Activated CD4-positive, alpha-beta T cell treated with anti-CD3 and anti-CD28 coated beads, Interleukin-2, amount 50 U/mL, for 16 hours (primary cell): ENCODE measurements at places on chromosomes 2 and 18.

- DNase-seq = peak; percentile 18
These were observed 11.1 kb upstream of the DCTN1 start for GRCh38 chr2:74391209-74391579.

- no peak for DNase-seq
These were observed 902.6 kb upstream of the GCFC2 start for GRCh38 chr2:76613330-76613729.

DNA sequence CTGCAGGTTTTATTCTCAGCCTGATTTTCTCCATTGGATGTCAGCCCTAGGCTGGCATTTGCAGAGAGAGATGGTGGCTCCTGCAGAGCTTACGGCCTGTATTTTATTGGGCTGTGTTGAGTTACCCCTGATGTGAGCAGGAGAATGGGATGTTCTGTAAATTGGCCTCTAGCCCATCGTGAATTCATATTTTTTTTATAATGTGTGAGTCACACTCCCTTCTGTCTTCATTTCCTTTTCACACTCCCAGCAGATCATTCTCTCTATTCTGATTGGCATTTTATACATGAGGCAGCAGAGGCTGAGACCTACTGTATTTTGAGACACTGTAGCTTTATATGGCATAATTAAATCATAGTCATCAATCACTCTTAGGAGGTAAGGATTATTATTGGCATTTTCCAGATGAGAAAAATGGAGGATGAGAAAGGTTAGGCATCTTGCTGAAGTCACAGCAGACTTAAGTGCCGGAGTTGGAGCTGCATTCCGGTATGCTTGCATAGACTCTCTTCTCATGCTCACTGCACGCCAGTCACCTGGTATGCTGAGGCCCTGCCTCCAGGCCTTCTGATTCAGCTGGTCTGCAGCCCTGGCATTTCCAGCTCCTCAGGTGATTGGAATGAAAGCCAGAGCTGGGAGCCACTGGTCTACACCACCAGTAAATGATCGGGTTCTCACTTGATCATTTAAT lies 142.4 kb downstream of the NEDD4L start:
- DNase-seq = no peak

DNA sequence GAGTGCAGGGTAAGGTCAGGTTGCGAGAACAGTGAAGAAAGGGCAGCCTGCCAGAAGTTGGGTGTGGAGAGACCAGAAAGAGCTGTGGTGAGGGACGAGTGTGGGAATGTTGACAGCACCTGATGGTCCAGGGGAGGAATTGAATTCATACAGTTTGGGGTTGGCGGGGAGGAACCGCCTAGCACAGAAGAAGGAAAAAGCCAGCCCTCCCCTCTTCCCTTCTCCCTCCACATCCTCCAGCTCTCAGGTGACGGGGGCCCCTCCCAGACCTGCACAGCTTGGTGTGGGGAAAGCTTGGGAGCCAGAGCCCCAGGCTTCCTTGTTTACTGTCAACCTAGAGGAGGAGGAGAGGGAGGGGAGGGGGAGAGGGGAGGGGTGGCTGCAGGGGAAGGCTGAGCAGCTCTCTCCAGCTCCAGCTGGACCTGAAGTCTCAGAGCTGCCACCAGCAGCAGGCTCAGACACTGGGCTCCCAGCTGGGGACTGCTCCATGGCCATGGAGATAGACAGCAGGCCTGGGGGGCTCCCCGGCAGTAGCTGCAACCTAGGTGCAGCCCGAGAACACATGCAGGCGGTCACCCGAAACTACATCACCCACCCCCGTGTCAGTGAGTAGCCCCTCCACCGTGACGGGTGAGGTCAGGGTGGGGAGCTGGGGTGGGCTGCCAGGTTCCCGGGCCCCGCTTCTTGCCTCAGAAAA lies at the start of gene ATP6V1B1:
Gene ATP6V1B1, plus strand, starts transcription at position 433 of the 697 bp plus-strand sequence. Its CDS starts 55 bp downstream, at position 488.
- DNase-seq = no peak

GRCh38 chr18:6950641-6951040 lies 167.0 kb downstream of the LAMA1 start:
- DNase-seq = no peak

DNA sequence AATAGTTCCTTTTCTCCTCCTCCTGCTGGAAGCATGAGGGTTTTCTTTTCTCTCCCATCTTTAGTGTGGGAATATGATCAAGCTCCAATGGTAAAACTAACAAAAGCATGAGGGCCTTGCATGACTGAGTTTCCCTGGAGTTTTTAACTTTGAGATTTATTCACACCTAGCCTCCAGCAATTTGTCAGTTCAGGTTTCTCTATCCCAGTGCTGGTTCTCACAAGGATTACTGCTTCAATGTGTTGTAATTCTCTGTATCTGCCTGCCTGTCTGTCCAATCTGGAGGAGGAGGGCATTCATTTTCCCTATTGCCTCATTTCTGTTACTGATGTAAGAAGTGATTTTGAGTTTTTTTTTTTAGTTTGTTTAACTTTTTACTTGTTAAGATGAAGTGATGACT lies 57.6 kb upstream of the RPRM start:
- DNase-seq = no peak

DNA sequence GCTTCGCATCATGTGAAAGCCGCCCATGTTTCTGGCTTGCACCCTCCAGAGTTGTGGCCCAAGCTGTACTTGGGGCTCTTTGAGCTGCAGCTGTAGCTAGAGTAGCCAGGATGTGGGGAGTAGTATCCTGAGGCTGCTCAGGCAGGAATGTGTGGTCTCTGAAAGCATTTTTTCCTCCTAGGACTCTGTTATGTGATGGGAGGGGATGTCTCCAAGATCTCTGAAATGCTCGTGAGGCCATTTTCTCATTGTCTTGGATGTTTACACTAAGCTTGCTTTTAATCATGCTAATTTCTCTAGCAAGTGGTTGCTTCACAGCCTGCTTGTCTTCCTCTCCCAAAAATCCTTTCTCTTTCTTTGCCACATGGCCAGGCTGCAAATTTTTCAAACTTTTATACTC lies 687.6 kb downstream of the DCDC2C start:
- no peak for DNase-seq

DNA sequence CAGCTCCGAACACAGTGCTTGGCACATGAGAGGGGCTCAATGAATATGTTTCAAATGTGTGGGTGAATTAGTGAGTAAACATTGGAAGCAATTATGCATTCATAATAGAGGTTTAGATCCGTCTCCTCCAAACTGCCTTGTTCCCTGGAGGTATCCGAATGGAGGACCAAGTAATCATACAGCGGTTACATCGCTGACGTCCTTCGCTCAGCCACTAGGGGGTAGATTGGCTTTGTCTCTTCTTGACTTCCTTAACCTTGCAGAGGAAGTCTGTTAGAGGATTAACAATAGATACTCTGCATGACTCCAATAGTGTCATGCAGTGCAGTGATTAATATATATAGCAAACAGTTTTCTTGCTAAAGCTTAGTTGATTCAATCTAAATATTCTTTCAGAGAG lies 517.0 kb downstream of the PTPRM start:
- DNase-seq = no peak

- peak; percentile 12 for DNase-seq
These were observed 210.3 kb upstream of the RBMS1 start for GRCh38 chr2:160703648-160704585.

DNA sequence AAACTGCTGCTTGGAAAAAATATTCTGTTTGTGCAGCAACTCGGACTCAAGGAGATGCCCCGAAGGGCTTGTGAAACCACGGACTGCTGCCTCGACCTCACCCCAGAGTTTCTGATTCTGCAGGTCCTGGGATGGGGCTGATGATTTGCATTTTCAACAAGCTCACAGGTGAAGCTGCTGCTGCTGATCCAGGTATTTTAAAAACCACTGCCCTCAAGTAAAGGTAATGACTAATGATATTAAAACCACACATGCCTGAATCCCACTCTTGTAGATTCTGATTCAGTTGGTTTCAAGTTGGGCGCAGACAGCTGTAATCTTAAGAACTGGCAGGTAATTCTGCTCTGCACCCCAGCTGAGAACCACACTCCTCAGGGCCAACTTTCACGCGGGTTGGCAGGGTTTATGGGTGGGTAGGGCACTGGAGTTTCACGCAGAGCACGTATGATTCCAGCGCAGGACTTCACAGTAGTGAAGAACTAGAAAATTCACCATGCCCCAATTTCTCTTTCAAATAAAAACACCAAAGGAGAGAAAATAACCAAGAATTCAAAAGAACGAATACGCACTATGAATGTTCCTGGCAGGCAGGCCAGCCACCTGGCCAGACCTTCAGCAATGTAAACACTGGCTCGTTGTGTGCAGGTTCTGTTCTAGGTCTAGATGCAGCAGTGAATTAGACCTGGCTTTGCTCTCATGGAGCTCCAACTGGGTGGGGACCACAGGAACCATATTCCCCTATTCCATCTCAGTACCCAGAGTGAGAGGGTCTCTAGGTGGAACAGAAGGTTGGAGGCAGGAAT lies 74.6 kb upstream of the ZFP36L2 start:
- DNase-seq = no peak

- no peak for DNase-seq
These were observed 50.5 kb upstream of the PXDN start for GRCh38 chr2:1794821-1795220.

GRCh38 chr2:233833345-233833744 lies 21.0 kb downstream of the HJURP start:
- DNase-seq = no peak

DNA sequence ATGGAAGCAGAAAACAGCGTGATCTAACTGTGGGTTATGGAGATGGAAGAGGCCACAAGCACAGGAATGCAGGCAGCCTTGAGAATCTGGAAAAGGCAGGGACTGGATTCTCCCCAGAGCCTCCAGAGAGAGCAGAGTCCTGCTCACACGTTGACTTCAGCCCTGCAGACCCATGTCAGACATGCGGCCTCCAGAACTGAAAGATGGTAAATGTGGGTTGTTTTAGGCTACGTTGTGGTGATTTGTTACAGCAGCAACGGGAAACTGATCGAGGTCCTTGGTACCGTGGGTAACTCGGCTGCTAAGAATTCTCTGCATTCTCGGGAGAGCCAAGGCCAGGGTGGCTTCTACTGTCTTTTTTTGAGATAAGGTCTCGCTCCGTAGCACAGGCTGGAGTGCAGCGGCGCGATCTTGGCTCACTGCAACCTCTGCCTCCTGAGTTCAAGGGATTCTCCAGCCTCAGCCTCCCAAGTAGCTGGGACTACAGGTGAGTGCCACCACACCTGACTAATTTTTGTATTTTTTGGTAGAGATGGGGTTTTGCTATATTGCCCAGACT lies 97.1 kb downstream of the ACKR3 start:
- no peak for DNase-seq

GRCh38 chr2:6963727-6964126 lies 46.5 kb downstream of the RNF144A start:
- no peak for DNase-seq

DNA sequence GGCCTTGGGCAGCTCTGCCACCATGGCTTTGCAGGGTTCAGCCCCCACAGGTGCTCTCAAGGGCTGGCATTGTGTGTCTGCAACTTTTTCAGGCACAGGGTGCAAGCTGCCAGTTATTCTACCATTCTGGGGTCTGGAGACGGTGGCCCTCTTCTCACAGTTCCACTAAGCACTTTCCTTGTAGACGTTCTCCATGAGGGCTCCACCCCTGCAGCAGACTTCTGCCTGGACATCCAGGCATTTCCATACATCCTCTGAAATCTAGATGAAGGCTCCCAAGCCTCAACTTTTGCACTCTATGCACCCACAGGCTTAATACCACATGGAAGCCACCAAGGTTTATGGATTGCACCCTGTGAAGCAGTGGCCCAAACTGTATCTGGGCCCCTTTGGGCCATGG lies 91.0 kb upstream of the RND3 start:
- DNase-seq = no peak

- no peak for DNase-seq
These were observed 45.1 kb upstream of the LRP1B start for GRCh38 chr2:142175813-142176338.
